ENCODE measurements at places on chromosomes 16 and 17.

DNA sequence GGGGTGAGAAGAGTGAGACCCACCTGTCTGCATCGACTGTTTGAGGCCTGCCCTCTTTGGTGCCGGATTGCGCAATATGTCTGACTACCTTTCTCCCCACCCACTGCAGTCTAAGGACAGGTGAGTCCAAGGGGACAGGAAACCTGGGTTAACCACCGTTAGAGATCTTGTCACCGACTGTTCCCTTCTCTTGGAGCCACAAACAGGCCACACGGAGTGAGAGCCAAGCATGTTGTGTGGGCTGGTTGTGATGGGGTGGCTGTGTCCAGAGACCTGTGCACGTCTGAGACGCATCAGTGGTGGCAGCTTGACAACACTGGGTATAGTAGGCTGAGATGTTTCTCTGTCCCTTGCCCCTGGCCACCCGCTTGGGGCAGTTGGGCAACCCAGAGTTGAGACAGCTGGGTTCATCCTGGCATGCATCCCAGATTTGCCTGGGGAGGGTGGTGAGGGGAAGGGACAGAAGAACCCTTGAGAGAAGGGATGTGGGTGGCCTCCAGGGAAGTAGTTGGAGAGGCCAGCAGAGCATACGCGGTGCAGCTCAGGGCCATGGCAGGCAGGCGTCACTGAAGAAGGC is 21.4 kb downstream of the MPRIP start:
- DNase-seq: no peak

- DNase-seq: no peak
These were observed 109.2 kb upstream of the NACA2 start for GRCh38 chr17:61700252-61700651.

GRCh38 chr16:15976929-15977637 is 27.7 kb downstream of the ABCC1 start:
- DNase-seq: no peak

- DNase-seq: no peak
These were observed 28.5 kb downstream of the HSD17B2 start for GRCh38 chr16:82063456-82064082.

- DNase-seq: no peak
These were observed 38.7 kb downstream of the ZFPM1 start for GRCh38 chr16:88491560-88492310.

GRCh38 chr16:12110361-12111107 is 134.0 kb downstream of the SNX29 start:
- no peak for DNase-seq

- DNase-seq: no peak
These were observed 16.7 kb downstream of the GLYR1 start for GRCh38 chr16:4830408-4830807.

- no peak for DNase-seq
These were observed 196.5 kb upstream of the CHMP6 start for GRCh38 chr17:80795090-80795580.

- no peak for DNase-seq
These were observed 575.8 kb downstream of the TOX3 start for GRCh38 chr16:51971184-51971583.
